ENCODE measurements at places on chromosomes 6 and 20. TPM values are rescaled to one million over a fixed set of nuclear protein-coding genes. Genes with fewer than 3 reads are reported as not detected.

Gene TDRD6
- 0.07 TPM for total RNA-seq

Gene CCN5
- 0.26 TPM for total RNA-seq

Gene VGLL2
- total RNA-seq = not detected

Gene UNC93A
- total RNA-seq = not detected

Gene HMGA1
- total RNA-seq = 1,441 TPM

- H3K36me3 ChIP-seq = no peaks in the 10 kb centered on the region
- no peak for DNase-seq
- H3K4me3 ChIP-seq = no peak overlapping the region
- no peak overlapping the region for H3K27ac ChIP-seq
- no peaks in the 10 kb centered on the region for H3K27me3 ChIP-seq
Measured at GRCh38 chr6:134397676-134398075, 79.8 kb upstream of the SGK1 start.

DNA sequence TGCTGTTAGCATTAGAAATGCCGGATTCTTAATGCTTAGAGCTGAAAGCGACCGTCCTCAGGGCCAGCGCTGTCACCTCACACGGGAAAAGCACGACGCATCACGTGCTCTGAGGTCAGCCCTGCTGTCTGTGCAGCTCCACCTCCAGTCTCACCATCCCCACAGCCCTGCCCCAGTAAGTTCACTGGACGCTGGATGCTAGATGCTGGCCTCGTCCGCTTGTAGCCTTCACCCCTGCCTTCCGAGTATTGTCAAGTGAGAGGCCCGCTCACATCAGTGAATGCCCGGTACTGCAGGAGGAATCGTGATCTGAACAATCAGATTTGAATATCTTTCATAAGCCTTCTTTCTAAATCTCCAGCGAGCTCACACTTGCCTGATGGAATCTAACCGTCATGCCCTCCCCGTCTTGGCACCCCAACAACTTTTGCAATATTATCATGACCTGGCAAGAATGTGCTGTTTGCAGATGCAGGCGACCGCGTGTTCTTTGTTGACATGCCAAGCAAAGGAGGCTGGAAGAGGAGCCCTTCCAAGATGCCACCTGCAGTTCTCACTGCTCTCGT, 64.9 kb downstream of the DLL1 start:
- H3K27ac ChIP-seq = no peak overlapping the region
- no peaks in the 10 kb centered on the region for H3K27me3 ChIP-seq
- no peak overlapping the region for H3K4me3 ChIP-seq
- H3K4me1 ChIP-seq = peaks cover 35% of the 10 kb centered on the region
- H3K36me3 ChIP-seq = no peaks in the 10 kb centered on the region
- DNase-seq = no peak

- H3K4me3 ChIP-seq = peak overlapping the region; percentile 84
- DNase-seq = no peak
- peaks cover 5% of the 10 kb centered on the region for H3K4me1 ChIP-seq
- H3K27ac ChIP-seq = no peak overlapping the region
- H3K36me3 ChIP-seq = no peaks in the 10 kb centered on the region
Measured at GRCh38 chr20:33443006-33443511, 504 bp downstream of the SNTA1 start.

DNA sequence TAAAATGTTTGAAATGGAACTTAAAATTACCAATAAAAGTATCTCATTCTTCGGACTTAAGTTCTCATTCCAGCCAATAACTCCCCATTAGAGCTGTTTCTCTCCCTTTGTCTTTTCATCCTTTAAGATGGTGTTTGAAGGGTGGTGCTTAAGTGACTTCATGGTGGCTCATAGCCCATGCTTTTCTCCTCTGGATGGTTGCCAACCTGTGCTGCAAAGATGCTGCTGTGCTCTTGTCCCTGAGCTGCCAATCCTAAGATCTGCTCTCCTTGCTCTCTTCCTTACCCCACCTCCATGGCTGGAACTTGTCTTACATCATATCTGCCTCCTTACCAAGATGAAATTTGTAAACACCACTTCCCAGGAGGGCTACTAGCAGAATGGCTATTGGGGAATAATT, 31.6 kb upstream of the PNRC1 start:
- peak; percentile 53 for DNase-seq
- H3K36me3 ChIP-seq = no peaks in the 10 kb centered on the region
- no peaks in the 10 kb centered on the region for H3K27me3 ChIP-seq
- H3K4me3 ChIP-seq = no peak overlapping the region

- no peaks in the 10 kb centered on the region for H3K36me3 ChIP-seq
- no peak overlapping the region for H3K27ac ChIP-seq
- H3K4me1 ChIP-seq = no peaks in the 10 kb centered on the region
- no peak for DNase-seq
- H3K4me3 ChIP-seq = no peak overlapping the region
Measured at GRCh38 chr6:168962886-168963285, 290.8 kb downstream of the THBS2 start.

DNA sequence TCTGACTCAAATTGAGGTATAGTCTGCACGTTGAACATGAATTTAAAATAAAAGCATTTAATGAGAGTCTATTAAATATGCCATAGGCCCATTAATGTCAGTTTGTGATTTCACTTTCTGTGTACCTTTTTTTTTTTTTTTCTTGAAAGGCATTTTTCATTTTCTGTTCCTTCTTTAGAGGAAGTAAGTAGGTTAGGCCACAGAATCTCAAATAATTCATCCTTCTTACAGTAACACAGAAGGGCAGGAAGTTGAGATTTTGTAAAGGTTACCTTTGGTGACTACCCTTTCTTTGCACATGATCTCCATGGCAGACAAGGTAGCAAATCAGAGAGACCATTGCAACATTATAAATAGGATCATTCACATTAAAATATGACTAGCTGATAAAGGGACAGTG, 9.6 kb downstream of the L3MBTL3 start:
- H3K27me3 ChIP-seq = no peaks in the 10 kb centered on the region
- no peak overlapping the region for H3K4me3 ChIP-seq

- H3K4me1 ChIP-seq = no peaks in the 10 kb centered on the region
- H3K27ac ChIP-seq = no peak overlapping the region
- DNase-seq = peak; percentile 33
- H3K27me3 ChIP-seq = peaks cover 71% of the 10 kb centered on the region
Measured at GRCh38 chr20:967796-968742, 34.0 kb downstream of the RSPO4 start.

DNA sequence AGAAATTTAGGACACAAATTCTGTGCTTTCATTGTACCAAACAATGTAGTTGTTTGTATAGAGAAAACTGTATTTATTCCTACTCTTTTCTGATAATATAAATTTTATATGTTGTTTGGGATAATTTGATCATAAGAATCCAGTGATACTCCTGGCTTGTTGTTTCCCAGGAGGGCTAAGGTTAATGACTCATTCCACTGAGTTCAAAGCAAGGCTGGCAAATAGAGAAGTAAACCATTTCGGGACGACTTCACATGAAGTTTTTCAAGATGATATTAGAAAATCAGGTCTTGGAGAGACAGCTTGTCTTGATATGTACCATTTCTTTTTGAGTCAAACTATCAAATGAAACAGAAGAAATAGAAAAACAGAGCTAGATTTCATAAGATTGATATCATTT, 326.1 kb upstream of the CNR1 start:
- H3K27me3 ChIP-seq = no peaks in the 10 kb centered on the region
- no peaks in the 10 kb centered on the region for H3K4me1 ChIP-seq
- H3K4me3 ChIP-seq = no peak overlapping the region
